ENCODE measurements at places on chromosomes 5 and 9.

- DNase-seq: no peak
Measured at GRCh38 chr5:55320571-55320970, 12.8 kb downstream of the MTREX start.

DNA sequence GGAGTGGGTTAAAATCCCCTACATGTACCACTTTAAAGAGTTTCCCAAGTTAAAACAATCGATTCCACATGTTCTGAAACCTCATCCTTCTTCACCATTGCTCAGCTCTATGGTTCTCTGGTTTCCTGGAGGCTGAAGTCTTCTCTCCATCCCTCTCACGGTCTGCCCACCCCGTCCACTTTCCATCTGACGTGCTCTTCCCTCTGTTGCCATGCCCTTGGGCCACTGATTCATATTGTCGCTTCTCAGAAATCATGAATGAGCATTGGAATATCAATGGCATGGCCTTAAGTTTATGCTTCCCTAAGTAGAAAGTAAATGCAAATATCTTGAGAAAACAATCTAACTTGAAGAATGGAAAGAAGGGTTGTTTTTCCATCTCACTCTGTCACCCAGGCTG, 30.9 kb downstream of the GDNF start:
- no peak for DNase-seq

- peak; percentile 74 for DNase-seq
Measured at GRCh38 chr5:141326088-141326854, 4.0 kb upstream of the PCDHGA1 start.

DNA sequence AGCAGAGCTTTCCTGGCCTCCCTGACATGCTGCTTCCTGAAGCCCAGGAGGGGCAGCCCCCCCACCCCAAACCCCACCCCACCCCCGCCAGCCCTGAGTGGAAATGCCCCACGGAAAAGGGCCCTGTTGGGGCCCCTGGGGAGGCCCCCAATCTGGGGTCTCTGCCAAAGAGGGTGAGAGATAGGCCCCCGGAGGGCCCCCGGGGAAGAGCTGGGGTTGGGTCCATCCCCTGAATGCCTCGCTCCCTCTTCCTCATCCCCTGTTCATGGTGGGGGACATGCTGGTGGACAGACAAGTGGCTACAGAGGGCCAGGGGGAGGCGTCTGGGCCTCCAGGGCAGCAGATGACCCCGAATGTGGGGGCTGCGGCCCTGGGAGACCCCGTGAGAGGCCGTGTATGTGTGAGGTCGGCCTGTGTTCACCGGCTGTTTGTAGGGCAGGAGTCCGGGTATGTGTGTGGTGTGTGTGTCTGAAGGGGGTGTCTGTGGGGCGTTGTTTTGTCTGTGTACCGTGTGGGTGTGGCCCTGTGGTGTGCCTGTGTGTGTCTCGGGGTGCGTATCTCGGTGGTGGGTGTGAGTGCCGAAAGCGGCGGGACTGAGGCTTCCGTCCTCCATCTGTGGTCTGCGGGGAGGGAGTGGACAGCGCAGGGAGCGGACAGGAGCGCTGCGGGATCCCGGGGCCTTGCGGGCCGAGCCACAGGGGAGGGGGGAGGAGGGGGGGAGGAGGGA, 11.3 kb downstream of the C9orf50 start:
- peak; percentile 51 for DNase-seq

DNA sequence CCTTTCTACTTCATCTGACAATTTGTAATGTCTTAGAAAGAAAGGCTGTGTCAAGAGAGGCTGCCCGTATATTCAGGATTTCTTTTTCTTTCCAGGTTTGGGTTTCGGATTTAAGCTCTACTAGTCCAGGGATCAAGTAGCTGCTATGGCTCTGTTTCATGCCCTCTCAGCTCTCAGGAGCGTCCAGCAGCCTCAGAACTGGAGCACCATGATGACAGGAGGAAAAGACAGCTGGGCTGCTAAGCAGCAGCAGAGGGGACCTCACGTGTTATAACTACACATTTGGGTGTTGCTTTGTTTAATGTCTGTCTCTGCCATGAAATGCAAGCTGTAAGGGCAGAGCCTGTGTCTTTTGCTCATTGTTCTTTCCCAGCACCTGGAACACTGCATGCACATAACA, 28.5 kb downstream of the TBC1D2 start:
- no peak for DNase-seq

DNA sequence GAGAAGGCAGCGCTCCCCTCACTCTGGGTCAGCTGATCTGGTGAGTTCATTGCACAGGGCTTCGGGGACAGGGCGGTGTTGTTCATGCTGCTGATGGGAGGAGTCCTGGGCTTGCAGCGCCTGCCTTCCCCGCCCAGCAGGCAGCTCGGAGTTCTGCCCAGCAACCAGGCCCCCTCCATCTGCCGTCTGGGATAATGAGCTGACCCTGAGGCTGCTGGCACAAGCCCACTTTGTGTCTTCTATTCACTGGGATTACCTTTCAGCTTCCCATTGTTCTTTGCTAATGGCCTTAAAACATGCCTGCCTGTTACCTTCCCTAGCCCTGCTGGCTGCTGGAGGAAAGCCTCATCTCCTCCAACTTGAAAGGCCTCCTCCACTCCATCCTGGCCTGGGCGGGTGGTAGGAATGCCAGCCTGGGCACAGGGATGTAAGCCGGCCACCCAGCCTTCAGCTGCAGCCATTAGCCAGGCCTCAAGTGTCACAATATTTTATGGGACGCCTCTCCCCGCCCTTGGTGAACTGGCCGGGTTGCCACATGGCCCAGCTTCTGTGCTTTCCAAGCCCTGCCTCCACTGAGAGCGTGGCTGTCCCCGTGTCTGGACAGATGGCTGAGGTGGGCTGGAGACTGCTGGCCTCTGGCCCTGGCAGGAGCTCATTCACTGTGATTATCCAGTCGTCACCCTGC, 70.4 kb downstream of the GADD45G start:
- peak; percentile 69 for DNase-seq

- no peak for DNase-seq
Measured at GRCh38 chr5:66722686-66723085, 126.5 kb downstream of the MAST4 start.

- DNase-seq: no peak
Measured at GRCh38 chr5:40683305-40683704, 3.6 kb downstream of the PTGER4 start.

GRCh38 chr5:154421868-154422267, 23.9 kb upstream of the SAP30L start:
- no peak for DNase-seq

GRCh38 chr5:13212886-13213285, 731.6 kb downstream of the DNAH5 start:
- no peak for DNase-seq

DNA sequence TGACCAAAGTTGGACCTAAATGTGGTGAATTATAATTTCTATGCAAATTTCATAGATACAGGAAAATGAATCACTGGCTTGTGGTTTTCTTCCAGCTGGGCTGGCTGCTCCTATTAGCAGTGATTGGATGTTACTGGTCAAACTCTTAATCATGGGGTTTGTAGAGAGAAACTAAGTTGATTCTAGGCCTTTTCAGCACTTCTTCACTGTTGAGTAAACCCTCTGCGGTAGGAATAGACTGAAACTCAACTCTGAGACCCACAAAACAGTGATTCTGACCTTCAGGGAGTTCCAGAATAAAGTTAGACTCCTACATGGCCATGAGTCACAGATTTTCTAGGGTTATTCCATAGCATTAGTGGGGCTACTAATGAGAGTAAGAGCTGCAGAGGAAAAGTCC, 47.9 kb upstream of the FKTN start:
- DNase-seq: no peak

DNA sequence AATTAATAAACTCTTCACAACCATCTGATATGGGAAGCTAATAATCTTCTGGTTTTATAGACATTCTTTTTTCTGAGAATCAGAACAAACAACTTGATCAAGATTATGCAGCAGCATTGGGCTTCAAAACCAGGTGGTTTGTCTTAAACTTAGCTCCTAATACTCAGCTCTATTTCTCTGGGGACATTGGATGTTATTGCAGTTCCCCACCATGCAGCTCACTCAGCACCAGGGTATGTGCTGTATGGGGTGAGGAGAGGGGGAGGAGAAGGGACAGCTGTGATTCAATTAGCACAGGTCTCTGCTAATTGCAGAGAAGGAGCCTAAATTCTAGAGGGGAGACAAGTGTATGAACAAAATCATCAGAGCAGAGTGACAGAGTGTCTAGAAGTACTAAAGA, 210.7 kb upstream of the TNC start:
- no peak for DNase-seq

DNA sequence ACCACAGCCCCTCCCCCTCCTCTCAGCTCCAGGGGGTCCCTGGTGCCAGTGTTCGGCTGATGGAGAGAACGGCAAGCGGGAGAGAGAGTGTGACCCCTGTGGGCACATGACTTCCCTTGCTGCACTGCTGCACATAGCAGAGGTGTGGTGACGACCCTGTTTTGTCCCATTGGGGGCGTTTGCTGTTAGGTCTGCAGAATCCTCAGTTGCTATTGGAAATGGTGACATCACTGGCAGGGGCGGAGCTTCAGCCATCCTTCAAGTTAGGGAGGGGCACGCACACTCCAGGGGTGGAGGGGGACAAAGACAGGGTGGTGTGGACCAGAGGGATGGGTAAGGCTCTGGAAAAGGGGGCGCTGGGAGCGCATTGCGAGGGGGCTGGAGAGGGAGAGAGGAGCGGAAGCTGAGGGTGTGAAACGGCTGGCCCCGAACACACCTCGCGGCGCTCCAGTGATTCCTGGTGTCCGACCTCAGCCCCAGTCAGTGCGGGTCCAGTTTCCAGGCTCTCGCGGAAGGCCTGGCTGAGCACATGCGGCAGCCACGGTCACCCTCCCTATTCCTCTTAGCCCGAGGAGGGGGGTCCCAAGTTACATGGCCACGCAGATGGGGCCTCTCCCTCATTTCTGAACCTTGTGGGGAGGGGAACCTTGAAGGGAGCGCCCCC, 764 bp upstream of the GRIN1 start:
- DNase-seq: no peak

- no peak for DNase-seq
Measured at GRCh38 chr9:105858006-105858690, 163.8 kb downstream of the TMEM38B start.

DNA sequence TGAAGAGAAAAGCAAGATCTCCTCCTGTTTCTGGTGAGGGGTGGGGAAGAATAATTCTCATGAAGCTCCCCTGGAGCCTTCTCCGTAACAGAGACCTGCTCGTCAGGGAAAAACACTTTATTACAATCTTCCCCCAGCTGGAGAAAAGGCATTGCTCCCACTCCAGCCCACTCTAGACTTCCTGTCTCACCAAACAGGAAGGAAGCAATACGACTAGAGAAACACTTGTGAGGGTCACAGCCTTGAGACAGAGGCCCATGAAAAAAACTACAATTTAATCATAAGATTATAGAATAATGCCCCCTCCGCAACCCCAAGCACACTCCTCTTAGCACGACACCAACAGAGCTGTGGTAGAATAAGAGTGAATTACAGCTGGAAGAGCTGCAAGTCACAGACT, 197.2 kb upstream of the S1PR3 start:
- DNase-seq: no peak

DNA sequence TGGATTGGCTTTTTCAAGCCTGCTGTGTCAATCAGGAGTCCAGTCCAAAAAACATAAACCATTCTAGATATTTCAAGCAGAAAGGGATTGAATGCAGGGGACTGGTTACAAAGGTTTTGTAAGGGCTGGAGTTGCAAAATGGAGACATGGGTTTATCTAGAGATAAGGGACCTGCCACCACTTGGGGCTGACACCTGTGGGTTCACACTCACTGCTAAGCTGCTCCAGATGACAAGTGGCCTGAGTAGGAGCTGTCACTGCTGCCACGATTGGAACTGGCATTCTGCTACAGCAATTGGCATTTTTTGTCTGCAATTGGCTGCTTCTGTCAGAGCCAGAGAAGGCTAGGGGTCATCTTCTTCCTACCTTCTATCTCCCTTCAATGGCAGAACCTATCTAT, 66.3 kb upstream of the ZFR start:
- no peak for DNase-seq

DNA sequence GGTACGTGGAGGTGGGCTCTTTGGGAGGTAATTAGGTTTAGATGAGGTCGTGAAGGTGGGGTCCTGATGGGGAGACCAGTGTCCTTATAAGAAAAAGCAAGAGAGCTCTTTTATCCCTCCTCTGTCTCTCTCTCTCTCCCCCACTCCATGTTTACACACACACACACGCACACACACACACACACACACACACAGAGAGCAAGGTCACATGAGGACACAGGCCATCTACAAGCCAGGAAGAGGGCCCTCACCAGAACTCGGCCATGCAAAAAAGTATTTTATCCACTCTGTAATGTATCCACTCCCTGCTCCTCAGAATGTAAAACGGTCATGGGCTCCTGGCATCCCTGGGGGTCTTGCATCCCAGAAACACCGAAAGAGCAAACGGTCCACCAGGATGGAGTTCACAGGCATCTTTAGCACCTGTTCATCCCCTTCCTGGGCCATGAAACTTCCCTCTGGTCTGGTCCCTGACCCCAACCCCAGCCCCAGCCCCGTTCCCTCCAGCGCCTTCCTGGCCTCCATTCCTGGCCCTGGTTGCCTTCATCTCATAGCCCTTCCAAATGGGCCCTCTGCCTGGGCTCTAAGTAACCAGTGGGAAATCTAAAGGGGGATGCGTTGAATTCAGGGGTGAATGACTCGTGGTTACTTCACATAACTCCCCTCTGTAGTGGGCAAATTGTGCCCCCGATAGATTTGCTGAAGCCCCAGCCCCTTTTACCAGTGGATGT, 88.8 kb downstream of the NSUN2 start:
- DNase-seq: no peak

DNA sequence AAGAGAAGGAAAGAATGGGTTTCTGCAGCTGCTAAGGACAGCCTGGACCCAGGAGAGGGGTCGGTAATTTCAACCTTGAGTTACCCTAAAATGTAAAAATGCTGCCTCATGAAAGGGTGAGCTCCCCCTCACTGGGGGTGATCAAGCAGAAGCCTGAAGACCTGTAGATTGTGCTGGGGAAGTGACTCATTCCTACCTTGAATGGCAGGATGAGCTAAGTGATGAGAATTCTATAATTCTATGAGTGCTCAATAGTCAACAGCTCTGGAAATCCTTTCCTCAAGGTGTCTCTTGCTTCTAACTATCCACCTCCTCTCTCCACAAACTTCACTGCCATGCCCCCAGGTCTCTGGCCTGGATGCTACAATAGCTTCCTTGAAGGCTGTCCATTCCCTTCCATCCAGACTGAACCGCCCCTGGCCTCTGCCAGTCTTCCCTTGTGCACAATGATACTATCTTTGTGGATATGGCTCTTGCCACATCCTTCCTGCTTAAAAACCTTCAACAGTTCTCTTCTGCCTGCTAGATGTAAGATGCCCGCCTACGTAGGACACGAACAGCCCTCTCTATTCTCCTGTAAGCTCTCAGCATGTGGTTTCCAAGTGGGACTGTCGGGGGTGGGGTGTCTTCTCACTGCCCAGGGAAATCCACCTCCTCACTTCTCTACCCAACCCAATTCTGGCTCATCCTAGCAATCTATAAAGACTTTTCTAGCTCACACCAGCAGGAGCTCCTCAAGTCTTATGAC, 50.6 kb downstream of the PTPN3 start:
- no peak for DNase-seq

GRCh38 chr5:116013207-116013785, 19.0 kb upstream of the ARL14EPL start:
- DNase-seq: no peak

GRCh38 chr5:96961053-96961452, 25.2 kb downstream of the LNPEP start:
- no peak for DNase-seq

GRCh38 chr5:136133222-136133921, 727 bp downstream of the SMAD5 start:
- peak; percentile 37 for DNase-seq

Data from left ventricle myocardium inferior (tissue), 1 donor.